ENCODE measurements at places on chromosomes 6 and 20.

DNA sequence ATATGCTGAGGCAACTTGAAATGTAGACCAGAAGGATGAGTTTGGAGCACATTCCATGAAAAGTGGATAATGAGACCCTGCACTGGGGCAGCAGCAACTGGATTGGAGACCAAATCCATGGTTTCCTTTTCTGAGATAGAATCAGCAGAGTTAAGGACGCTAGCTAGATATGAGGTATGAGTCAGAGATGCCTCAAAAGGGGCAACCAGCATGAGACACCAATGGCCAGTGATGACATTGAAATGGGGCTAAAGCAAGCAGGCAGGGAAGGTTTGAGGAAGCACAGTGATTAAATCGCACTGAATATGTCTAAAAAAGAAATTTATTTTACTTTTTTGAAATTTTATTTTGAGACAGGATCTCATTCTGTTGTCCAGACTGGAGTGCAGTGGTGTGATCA, 802.4 kb downstream of the TFAP2A start:
- no peak for DNase-seq

DNA sequence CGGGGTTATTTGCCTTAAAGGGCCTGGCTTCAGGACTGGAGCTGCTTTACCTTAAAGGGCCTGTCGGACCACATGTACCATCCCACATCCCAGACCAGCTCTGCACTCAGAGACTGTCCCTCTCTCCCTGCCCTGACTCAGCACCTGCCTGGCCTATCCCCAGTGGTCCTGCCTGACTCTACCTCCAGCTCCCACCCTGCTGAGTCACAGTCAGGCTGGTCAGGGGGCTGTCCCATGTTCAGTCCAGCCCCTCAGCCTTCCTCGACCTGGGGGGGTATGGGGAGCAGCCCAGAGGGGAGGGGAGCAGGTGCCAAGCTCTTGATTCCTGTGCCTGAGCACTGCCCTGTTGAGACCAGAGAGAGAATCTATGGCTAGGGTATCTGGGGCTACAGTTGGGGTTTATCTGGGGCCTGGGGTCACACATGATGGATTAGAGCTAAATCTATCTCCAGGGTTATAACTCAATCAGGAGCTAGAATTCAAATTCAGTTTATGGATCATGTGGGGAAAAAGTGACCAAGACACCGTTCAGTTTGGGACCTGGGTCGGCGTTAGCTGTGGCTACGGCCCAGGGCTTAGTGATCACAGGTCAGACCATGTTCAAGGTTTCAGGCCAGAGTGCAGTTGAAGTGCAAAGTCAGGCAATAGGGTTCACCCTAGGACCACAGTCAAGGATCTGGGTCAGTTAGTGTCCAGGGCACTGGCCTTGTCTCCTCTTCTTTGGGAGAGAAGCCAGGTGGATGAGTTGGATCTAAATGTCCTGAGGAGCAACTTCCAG, 9.4 kb upstream of the TRIB3 start:
- no peak for DNase-seq

GRCh38 chr20:39885975-39886649, 802.9 kb downstream of the MAFB start:
- DNase-seq, result no peak

GRCh38 chr20:14600527-14600926, 263.1 kb upstream of the FLRT3 start:
- no peak for DNase-seq

DNA sequence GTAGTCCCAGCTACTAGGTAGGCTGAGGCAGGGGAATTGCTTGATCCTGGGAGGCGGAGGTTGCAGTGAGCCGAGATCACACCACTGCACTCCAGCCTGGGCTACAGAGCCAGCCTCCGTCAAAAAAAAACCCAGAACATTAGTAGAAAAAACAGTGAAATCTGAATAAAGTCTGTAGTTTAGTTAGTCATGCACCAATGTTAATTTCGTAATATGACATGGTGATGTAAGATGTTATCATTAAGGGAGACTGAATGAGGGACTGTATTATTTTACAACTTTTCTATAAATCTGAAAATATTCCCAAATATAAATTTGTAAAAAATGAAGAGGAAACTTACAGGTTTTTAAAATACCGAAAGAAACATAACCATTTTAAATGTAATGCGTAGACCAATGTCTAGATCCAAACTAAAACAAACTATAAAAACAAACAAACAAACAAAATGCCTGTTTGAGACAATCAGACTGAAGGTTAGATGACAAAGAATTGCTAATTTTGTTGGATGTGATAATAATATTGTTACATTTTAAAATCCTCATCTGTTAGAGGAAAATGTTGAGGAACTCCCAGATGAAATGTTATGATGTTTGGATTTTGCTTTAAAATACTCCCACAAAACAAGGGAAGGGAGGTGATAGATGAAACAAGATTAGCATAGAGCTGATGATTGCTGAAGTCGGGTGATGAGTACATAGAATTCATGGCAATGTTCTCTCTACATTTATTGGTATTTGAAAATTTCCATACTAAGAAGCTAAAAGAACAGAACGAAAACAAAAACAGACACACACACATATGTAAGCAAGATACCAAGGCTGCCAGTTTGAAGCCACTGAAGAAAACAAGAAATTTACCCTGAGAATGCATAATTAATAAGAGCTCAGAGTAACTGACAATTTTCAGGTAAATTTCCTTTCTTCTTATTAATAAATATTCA, 1.8 kb downstream of the GSTA4 start:
- DNase-seq, result no peak

DNA sequence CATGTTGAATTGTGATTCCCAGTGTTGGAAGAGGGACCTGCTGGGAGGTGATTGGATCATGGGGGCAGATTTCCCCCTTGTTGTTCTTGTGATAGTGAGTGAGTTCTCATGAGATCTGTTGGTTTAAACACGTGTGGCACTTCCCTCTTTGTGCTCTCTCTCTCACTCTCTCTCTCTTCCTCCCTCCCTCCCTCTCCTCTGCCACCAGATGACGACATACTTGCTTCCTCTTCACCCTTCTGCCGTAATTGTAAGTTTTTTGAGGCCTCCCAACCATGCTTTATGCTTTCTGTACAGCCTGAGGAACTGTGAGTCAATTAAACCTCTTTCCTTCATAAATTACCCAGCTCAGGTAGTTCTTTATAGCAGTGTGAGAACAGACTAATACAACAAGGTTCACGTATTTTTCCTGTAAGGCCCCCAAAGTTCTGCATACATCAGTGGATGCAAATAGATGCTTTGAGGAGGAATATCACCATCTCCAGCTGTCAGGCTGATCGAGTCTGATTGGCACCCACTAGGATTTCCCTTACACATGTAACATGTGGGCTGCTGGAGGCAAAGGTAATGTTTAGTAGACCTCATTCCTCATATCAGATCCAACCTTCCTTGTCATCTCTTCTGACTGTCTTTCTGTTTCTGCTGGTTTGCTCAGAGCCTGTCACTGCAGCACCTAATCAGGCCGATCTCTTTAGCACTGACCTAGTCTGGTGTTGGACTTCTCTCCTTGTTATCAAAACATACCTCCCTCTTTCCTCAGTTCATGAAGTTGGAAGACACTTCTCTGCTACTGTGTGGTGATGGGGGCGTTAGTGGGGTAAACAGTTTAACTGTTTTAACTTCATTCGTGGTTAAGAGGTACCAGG, 54.3 kb upstream of the BACH2 start:
- DNase-seq, result peak; percentile 66

DNA sequence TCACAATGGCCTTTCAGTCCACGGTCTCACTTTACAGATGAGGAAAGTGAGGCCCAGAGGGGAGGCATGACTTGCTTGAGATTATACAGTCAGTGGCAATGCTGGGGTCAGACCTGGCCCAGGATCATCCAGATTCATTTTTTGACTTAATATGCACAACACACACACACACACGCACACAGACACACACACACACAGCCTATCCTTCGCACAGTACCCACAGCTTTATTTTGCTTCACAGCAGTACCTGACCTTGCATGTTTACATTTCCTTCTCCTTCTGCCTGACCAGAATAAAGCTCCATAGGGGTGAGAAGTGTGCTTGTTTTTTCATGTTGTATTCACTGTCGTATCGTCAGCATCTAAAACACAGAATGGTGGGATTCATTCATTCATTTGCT, 79.8 kb downstream of the VEGFA start:
- DNase-seq, result no peak

- DNase-seq, result no peak
Measured at GRCh38 chr6:158085261-158086053, 82.6 kb downstream of the SERAC1 start.

DNA sequence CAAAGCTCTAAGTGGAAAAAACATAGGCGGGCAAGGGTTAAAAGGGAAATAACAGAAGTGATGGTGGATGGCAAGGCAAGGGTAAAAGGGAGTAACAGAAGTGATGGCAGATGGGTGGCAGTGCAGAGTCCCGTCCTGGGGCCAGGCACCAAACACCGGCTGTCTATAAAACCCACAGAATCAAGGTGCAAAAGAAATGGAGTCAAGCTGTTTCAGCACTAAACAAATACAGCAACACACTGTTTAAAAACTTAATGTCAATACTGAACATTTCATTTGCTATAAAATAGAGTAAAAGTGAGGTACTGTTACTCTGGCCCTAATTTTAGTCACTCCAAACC, 87.6 kb downstream of the MAN1A1 start:
- no peak for DNase-seq

DNA sequence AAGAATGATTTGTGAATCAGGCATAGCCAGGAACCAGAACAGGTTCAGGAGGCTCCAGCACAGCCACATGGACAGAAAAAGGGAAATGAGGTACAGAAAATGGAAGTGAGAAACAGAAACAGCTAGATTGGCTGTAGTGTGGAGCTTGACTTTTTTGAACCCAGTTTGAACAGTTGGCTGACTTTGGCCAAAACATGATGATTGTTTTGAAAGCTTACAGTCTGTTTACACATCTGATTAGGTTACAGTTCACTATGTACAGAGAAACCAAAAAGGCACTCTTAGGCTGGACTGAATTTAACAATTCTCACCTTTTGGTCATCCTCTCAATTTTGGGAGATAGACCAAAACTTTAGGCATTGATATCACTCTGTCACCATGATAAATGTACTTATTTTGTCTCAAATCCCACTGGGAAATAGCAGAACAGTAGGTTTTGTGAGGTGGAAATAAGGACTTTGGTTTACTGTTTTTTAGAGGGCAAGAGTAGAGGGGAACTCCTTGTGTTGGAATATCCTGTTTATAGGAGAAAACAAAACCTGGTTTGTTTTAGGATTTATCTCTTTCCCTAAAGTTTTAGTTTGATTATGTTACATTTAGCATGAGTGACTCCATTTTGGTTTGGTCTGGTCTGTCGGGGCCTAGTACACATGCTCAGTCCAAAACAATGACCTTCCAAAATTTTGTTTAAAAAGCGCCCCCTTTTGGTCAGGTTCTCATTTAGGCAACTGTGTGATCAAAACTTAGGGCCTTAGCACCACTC, 123.1 kb downstream of the OLIG3 start:
- no peak for DNase-seq

GRCh38 chr6:149723771-149724417, 6.0 kb upstream of the LATS1 start:
- peak; percentile 66 for DNase-seq

Measured in CD4-positive, alpha-beta T cell treated with Interleukin-21 for 1 hour (primary cell).